ENCODE measurements at places on chromosomes 6 and 20. TPM values are rescaled to one million over a fixed set of nuclear protein-coding genes. Genes with fewer than 3 reads are reported as not detected.

GRCh38 chr6:4636881-4637224 is 139.4 kb upstream of the CDYL start:
- H3K4me1 ChIP-seq: no peaks in the 10 kb centered on the region
- no peaks in the 10 kb centered on the region for H3K27me3 ChIP-seq
- no peak for DNase-seq
- no peak overlapping the region for H3K4me3 ChIP-seq

Gene ZC2HC1B
- not detected for total RNA-seq

DNA sequence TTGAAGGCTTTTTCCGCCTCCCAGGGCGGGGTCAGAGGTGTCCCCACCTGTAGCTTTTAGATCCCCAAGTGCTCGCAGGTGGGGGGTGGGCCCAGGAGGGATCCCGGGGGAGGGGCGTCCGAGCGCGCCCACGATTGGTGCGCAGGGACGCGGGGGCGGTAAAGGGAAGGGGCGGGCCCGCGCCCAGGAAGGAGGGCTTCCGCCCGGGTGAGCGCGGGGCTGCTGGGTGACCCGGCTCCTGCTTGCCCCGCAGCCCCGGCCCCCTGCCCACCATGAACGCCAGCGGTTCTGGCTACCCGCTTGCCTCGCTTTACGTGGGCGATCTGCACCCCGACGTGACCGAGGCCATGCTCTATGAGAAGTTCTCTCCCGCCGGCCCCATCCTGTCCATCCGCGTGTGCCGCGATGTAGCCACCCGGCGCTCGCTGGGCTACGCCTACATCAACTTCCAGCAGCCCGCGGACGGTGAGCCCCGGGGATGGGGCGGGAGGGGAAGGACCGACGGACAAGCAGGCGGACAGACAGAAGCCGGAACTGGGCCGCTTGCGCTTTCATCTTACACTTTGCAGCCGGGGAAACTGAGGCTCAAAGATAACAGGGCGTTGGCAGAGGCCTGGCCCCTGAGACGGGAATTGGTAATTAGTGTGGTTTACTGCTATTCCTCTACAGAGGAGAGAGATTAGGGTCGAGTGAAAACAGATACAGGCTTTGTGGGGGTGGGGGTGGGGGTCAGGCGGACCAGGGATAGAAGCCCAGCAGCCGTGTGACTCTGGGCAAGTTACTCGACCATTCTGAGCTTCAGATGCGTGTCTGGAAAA is at the start of gene PABPC1L:
Gene PABPC1L (plus strand): TSS at position 189 of the 818 bp plus-strand sequence. CDS start 84 bp downstream, at position 273.
- peak within 1 kb of the TSS; percentile 77 for H3K4me3 ChIP-seq
- H3K27me3 ChIP-seq: no peaks in the 10 kb centered on the region
- DNase-seq: peak; percentile 85
- H3K36me3 ChIP-seq: no peaks in the 10 kb centered on the region

- no peaks in the 10 kb centered on the region for H3K36me3 ChIP-seq
- no peaks in the 10 kb centered on the region for H3K27me3 ChIP-seq
- H3K4me1 ChIP-seq: no peaks in the 10 kb centered on the region
- H3K4me3 ChIP-seq: no peak overlapping the region
Observed at GRCh38 chr6:64896939-64897338, 810.1 kb downstream of the EYS start.

Gene HLA-DPA1
- 39.2 TPM for total RNA-seq

DNA sequence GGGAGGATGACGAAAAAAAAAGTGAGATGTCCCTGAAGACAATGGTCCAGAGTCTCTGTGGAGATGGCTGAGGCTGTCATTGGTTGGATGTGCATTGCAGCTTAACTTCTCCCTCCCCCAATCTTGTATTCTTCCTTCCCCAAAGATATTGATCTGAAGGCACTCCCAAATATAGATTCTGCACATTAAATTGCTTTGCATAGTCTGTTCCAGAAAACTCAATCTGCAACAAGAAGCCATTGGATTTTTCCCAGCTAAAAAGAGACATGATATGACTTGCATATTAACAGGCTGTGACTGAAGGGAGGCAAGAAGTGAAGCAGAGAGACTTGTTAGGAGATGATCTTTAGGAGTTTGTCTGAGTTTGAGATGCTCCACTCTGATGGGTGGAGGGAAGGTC is 245.2 kb upstream of the MOCS1 start:
- H3K4me1 ChIP-seq: no peaks in the 10 kb centered on the region
- no peak for DNase-seq
- no peaks in the 10 kb centered on the region for H3K27me3 ChIP-seq
- H3K4me3 ChIP-seq: no peak overlapping the region
- no peaks in the 10 kb centered on the region for H3K36me3 ChIP-seq

Gene ESF1
- 7.9 TPM for total RNA-seq

Gene AGPAT1
- 93.0 TPM for total RNA-seq

- peak overlapping the region; percentile 34 for H3K27ac ChIP-seq
- no peak for DNase-seq
- H3K4me3 ChIP-seq: no peak overlapping the region
Observed at GRCh38 chr20:19867940-19868371, 109.9 kb downstream of the RIN2 start.

Gene GRIK2
- total RNA-seq: 8.9 TPM

Gene ID1
- 408 TPM for total RNA-seq

DNA sequence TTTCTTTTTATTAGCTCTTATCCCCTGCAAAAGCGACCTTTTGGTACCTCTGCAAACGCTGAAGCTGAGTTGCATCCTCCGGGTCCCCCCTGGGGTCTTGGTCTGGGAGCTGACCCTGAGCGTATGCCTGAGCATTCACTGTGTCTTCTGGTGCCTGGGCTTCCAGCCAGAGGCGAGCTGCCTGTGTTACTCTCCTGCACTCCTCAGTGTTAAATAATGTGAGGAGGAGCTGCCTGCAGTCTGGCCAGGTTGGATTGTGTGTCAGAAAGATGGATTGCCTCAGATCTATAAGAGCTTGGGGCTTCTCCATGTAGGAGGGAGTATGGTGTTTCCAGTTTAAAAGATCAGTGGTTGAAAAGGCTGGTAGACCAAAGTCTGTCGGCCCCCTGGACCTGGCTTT is 8.7 kb upstream of the GMPR start:
- H3K4me3 ChIP-seq: no peak overlapping the region
- H3K27me3 ChIP-seq: no peaks in the 10 kb centered on the region
- DNase-seq: no peak
- no peaks in the 10 kb centered on the region for H3K4me1 ChIP-seq
- H3K27ac ChIP-seq: no peak overlapping the region

Gene LAMA4
- 99.0 TPM for total RNA-seq

DNA sequence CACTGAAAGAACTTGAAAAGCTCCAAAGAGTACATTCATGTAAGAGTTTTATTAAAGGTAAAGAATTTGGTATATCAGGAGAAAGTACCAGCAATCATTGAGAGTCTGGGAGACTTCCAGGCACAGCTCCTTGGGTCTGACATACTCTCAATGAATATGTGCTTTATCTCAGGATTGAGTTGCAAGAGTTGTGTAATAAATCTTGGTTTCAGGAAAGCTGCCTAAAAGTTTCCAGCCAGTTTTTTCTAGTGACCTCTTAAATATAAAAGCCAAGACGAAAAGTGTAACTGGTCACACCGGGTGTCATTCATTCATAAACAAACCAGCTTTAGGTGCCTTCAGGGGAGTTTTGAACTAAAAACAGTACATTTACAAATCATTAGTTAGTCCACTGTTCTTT is 21.6 kb upstream of the GJA1 start:
- no peaks in the 10 kb centered on the region for H3K27me3 ChIP-seq
- no peak for DNase-seq
- no peaks in the 10 kb centered on the region for H3K36me3 ChIP-seq
- no peak overlapping the region for H3K27ac ChIP-seq
- H3K4me3 ChIP-seq: no peak overlapping the region

- DNase-seq: no peak
- no peak overlapping the region for H3K4me3 ChIP-seq
- H3K4me1 ChIP-seq: no peaks in the 10 kb centered on the region
- no peaks in the 10 kb centered on the region for H3K36me3 ChIP-seq
Observed at GRCh38 chr6:113476937-113477839, 380.0 kb upstream of the MARCKS start.

- H3K4me3 ChIP-seq: no peak overlapping the region
- H3K36me3 ChIP-seq: no peaks in the 10 kb centered on the region
Observed at GRCh38 chr6:163701762-163702161, 287.2 kb downstream of the QKI start.

Gene RNF144B
- 1.4 TPM for total RNA-seq

- no peaks in the 10 kb centered on the region for H3K4me1 ChIP-seq
- no peaks in the 10 kb centered on the region for H3K36me3 ChIP-seq
- no peaks in the 10 kb centered on the region for H3K27me3 ChIP-seq
- DNase-seq: no peak
Observed at GRCh38 chr6:145147559-145147958, 587.8 kb downstream of the EPM2A start.

Measured in Peyer's patch (tissue), 4 donors.